Stimulated activated CD8-positive, alpha-beta memory T cell treated with anti-CD3 and anti-CD28 coated beads, Interleukin-4, amount 100 ng/mL, for 4 hours (primary cell): ENCODE measurements at places on chromosomes 16 and 17.

DNA sequence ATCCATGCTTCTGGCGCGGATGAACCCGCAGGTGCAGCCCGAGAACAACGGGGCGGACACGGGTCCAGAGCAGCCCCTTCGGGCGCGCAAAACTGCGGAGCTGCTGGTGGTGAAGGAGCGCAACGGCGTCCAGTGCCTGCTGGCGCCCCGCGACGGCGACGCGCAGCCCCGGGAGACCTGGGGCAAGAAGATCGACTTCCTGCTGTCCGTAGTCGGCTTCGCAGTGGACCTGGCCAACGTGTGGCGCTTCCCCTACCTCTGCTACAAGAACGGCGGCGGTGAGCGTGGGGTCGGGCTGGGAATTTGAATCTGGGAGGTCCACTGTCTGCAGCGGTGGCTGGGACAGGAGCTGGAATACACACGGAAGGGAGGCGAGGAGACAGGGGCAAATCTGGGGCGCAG, 904 bp downstream of the SLC6A2 start:
- DNase-seq = no peak

GRCh38 chr16:12406158-12406557, 397.5 kb downstream of the CPPED1 start:
- no peak for DNase-seq

- no peak for DNase-seq
Observed at GRCh38 chr16:53913099-53913870, 209.3 kb downstream of the FTO start.

GRCh38 chr16:23137818-23138217, 11.4 kb downstream of the USP31 start:
- no peak for DNase-seq

GRCh38 chr17:34998205-34998604, 17.9 kb downstream of the LIG3 start:
- DNase-seq = peak; percentile 45

GRCh38 chr16:11738742-11739544, 3.7 kb downstream of the TXNDC11 start:
- no peak for DNase-seq
